ENCODE measurements at places on chromosomes 16 and 17.

DNA sequence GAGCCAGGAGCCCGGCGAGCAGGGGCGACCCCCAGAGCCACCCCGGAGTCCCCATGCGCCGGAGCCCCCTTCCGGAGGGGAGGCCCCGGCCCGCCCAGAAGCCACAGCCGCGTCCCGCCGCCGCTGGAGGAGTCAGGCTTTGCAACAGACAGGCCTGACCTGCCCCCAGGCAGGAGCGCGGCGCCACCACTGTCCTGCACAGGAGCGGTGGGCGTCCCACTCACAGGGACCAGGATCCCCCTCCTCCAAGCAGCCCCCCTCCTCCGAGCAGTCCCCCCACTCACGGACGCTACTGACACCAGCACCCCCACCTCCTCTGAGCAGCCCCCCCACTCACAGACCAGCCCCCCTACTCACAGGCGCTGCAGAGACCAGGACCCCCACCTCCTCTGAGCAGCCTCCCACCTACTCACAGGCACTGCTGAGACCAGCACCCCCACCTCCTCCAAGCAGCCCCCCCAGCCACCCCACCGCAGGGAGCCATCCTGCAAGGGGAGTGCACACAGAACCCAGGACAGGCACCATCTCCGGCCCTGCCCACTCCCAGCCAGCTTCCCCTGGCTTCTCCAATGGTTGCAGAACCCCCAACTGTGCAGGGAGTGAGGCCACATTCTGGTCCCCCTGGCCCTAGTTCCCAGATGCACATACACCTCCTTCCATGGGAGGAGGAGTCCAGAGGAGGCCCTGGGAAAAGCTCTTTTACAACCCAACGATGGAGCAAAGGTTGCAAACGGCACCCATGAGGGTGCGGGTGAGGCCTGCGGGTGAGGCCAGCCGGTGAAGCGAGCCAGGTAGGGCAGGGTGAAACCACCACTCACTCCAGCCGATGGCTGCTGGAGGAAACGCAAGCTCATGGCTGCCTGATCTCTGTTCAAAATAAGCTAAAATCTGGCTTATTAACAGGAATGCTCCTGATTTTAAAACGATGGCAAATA, 69.9 kb downstream of the ABR start:
- peak; percentile 65 for DNase-seq

DNA sequence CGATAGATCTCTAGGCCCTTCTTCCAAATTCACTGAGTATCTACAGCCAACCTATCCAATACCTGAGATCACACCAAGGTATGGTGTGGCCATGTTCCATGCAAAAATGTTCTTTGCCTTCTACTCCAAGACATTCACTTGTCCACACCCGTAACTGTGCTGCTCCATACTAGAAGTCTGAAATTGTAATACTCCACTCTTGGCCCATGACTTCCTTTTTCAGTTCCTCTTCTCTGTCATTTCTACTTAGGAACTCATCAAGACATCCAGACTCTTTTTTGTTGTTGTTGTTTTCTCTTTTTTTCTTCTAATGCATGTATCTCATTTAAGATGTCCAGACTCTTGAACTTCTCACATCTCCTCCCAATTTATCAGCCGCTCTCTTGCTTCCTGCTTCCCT, 42.5 kb upstream of the KSR1 start:
- no peak for DNase-seq

DNA sequence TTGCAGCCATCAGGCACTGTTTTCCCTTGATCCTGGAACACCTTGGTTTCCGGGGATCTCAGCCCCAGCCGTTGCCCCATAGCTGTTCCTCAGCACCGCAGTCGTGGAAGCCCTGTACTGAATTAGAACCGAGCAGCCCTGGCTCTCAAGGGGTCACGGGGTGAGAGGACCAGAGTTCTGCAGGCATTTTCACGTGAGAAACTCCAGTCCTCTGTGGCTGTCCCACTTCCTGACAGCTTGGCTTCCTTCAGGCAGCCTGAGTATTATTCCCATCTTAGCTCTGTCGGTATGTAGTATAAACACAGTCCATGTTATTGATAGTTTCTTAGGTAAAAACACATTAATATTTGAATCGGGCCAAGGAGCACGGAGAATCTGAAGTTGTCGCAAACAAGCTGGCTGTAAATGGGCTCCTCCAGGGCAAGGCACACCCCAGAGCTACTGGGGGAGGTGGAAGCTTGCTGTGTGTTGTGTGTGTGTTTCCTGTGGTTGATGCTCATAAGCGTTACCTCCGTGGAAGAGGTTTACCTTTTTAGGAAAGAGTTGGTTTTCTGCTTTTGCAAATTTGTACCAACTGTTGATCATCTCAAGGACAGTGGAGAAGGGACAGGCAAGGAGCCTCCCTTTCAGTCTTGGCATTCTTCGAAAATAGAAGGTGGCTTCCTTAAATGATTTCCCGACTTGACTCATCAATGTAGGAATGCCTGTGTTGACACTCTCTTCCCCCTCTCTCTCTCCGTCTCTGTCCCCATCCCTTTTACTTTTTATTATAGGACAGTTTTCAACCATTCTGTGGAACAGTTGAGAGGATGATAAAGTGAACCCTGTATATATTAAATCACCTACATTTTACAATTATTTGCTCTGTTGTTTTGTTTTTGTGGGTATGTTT, 208.9 kb upstream of the CHMP6 start:
- DNase-seq = no peak

- no peak for DNase-seq
These were observed 760 bp downstream of the SLFN12L start for GRCh38 chr17:35536664-35537171.

DNA sequence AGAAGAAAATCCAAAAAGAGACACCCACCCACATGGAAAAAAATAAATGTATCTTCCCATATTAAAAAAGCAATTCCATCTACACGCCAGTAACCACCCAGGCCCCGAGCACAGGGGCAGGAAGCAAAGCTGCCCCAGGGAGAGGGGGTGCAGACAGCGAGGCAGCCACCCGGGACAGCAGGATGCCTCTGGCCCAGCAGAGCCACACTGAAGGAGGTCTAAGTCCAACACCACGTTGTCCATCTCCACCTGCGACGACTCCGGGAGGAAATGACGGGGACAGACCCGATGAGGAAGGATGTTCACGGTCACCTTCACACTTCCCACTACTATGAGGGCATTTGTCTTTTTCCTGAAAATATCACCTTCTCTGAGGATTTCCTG, 14.4 kb upstream of the CYTH1 start:
- no peak for DNase-seq

- no peak for DNase-seq
These were observed 212.8 kb downstream of the ZFHX3 start for GRCh38 chr16:72835086-72835485.

DNA sequence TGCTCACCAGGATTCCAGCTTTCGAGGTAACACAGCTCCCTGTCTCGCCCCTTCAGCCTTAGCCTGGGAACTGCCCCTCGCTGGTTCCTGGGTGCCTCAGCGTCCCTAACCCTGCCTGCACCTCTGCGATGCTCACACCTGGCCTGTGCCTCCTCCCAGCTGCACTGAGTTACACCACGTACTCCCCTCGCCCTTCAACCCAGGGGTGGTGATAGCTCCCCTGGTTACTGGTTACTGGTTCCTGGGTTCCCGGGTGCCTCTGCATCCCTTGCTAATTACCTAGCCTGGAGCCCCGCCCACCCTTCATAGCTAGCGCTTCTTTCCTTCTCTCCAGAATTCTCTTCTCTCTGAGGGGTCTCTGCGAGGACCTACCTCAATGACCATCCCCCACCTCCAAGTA, 65.3 kb upstream of the PLCG2 start:
- no peak for DNase-seq

- no peak for DNase-seq
These were observed 190.1 kb downstream of the C16orf78 start for GRCh38 chr16:49563666-49564065.

- DNase-seq = no peak
These were observed 22.0 kb upstream of the TACO1 start for GRCh38 chr17:63578769-63579111.

- no peak for DNase-seq
These were observed 24.0 kb downstream of the CCR7 start for GRCh38 chr17:40541060-40541872.

- no peak for DNase-seq
These were observed 20.4 kb downstream of the TRIM16 start for GRCh38 chr17:15663691-15664090.

DNA sequence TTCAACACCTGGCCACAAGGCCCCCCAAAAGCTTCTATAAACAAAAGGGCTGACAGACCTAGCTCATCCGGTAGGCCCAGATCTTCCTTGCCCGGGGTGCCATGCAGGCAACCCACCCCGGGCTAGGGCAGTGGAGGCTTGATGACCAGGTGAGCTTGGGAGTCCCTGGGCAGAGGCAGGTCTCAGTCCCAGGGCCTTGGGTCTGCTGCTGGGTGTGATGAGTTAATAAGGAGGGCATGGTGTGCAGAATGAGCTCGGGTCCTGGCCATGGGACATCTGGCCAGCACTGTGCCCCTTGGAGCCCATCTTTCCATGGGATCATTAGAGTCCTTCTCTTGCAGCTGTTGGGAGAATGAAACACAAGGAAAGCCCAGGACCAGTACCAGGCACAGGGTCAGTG, 20.2 kb upstream of the MPRIP start:
- DNase-seq = no peak

DNA sequence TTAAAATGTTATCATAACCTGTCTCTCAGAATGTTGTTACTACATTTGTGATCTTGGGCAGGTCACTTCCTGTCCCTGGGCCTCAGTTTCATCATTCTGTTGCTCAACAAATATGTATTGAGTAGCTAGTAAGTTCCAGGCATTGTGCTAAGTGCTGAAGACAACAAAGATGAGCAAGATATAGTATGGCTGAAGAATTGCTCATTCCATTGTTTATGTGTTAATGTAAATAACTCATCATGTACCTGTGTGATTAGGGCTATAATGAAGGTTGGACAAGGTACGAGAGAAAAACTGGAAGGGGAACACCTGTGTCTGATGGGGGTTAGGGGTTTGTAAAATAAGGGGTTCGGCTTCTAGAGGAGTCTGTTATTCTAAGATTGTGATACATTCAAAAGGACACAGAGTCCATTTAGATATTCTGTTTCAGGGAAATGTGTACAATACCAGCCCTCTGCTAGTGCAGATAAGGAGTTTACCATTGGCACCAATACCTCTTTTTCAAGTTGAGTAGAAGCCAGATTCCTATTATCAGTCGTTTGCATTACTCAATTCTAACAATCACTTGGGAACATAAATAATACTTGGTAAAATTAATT, 20.0 kb downstream of the TUBG1 start:
- DNase-seq = no peak

All from WTC11 (cell line).